Non-pigmented ciliary epithelial cell (primary cell): ENCODE measurements at places on chromosomes 7 and 10.

- no peak for DNase-seq
These were observed 21.4 kb downstream of the TSPAN13 start for GRCh38 chr7:16774986-16775385.

DNA sequence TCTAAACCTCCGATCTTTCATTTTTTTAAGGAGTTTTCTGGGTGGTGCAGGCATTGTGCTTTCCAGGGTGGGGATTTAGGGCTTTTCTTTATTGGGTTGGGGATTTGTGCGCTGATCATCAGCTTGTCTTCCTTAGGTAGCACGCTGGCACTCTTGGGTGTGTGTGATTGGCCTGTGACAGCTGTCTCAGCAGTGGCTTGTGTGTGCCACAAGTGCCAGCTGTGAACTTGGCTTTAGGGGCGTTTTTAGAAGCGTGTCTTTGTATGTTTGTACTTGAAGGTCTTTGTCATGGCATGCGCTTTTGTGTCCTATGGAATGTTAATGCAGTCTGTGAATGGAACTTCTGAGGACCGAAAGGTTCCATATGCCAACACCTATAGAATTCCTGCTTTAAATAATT, 788 bp downstream of the AKAP9 start:
- DNase-seq: no peak

DNA sequence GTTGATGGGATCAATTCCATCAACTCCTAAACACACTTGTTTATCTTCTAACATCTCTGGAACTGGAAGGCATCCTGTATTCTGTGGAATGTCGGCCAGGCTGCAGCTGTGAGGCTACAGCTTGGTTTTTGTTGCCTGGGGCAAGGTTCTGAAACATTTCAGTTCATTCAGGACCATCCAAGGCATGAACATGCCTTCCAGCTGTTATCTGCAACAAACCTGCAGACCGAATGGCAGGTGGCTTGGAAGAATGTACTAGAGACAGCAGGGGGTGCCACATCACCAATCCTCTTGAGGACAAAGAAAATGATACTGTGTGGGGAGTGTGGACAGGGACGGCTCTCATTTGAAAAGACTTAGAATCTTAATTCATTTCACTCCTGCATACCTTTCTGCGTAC, 12.4 kb downstream of the PAPOLB start:
- no peak for DNase-seq

- DNase-seq: no peak
These were observed 540.0 kb downstream of the ETV1 start for GRCh38 chr7:13449460-13449859.

DNA sequence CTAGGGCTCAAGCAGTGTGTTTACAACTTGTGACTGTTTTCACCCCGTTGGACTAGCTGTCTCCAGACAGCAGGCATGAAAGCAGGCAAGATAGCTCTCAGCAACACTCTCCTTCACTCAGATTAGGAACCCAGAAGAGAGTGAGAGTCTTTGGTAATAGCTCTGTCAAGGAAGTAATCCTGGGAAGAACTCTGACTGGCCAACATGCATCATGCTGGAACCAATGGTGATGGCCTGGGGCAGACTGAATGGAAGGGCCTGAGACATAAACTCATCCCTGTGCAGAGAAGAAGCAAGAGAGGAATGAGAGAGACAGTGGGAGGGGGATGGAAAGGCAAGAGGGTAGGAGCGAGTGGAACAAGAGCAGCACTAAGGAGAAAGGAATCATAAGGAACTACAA, 48.9 kb downstream of the AKR1D1 start:
- DNase-seq: no peak

DNA sequence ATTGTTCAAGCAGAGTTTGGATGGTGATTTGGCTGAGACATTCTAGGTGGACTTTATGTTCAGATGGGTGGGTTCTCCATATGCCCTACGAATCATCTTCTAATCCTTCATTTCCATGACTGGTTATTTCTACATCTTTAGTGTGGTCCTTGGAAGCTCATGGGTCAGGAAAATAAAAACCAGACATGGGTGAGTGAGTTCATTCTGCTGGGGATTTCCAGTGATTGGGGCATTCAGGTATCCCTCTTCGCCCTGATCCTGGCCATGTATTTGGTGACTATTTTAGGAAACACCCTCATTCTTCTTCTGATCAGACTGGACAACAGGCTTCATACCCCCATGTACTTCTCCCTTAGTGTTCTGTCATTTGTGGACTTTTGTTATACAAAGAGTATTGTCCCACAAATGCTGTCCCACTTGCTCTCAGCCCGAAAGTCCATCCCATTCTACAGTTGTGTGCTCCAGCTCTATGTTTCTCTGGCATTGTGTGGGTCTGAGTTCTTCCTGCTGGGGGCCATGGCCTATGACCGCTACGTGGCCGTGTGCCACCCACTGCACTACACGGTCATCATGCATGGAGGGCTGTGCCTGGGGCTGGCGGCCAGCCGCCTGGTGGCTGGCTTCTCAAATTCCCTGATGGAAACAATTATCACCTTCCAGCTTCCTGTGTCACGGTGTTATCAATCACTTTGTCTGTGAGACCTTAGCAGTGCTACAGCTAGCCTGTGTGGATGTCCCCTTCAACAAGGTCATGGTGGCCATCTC, 19.2 kb upstream of the OR6B1 start:
- no peak for DNase-seq

DNA sequence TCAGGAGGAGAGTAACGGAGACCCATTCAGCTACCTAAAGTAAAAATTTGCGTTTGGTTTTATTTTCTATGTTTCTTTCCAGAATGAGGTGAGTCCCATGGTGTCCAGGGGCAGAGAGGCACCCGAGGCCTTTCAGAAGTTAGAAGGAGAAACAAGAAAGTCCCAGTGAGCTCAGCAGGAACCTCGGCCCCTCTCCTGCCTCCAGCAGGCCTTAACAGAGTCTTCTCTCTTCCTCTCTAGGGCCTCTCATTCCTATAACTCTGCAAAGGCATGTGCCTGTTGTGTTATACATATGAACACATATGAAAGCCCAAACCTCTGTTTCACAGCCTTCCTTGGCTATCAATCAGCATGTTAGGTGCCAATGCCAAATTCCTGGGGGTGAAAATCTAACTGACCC, 20.8 kb upstream of the IKZF1 start:
- no peak for DNase-seq

GRCh38 chr7:28497009-28497408, 84.7 kb downstream of the CREB5 start:
- DNase-seq: no peak

GRCh38 chr10:9828110-9828509, 1189.6 kb upstream of the CELF2 start:
- DNase-seq: no peak

GRCh38 chr7:119026391-119026790, 801.9 kb downstream of the ANKRD7 start:
- DNase-seq: no peak

- DNase-seq: no peak
These were observed 745 bp downstream of the SLC16A9 start for GRCh38 chr10:59708816-59709394.

- DNase-seq: no peak
These were observed 142.4 kb downstream of the TCERG1L start for GRCh38 chr10:131169146-131169545.

GRCh38 chr10:25175527-25176420, 973 bp downstream of the GPR158 start:
- no peak for DNase-seq

- DNase-seq: peak; percentile 11
These were observed 8.0 kb downstream of the COA1 start for GRCh38 chr7:43721193-43721806.

GRCh38 chr10:111077785-111078504, 1.1 kb downstream of the ADRA2A start:
- no peak for DNase-seq

DNA sequence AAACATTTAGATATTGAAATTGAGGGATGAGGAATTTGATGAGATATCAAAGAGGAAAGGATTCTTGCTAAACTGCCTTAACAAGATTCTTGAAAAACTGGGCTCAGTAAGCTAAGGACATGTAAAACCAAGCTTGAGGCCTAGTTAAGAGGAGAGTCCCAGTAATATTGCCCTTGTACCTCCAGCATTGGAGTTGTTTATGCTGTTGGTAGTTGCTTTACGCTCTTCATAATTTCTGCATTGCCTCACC, 156.1 kb upstream of the TRIM24 start:
- DNase-seq: no peak

DNA sequence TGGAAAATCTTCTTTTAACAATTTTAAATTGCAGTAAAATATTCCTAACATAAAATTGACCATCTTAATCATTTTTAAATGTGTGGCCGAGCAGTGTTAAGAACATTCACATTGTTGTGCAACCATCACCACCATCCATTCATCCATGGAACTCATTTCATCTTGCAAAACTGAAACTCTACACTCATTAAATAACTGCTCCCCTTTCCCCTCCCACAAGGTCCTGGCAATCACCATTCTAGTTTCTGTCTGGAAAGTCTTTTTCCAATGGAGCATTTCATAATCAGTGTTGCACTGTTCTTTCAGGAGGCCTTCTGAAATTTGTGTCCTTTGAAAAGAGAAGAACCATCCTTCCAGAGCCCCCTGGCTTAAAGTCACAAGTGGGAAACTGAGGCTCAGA, 233.1 kb downstream of the PLXNA4 start:
- no peak for DNase-seq

GRCh38 chr10:26799342-26799741, 61.4 kb downstream of the ABI1 start:
- no peak for DNase-seq

DNA sequence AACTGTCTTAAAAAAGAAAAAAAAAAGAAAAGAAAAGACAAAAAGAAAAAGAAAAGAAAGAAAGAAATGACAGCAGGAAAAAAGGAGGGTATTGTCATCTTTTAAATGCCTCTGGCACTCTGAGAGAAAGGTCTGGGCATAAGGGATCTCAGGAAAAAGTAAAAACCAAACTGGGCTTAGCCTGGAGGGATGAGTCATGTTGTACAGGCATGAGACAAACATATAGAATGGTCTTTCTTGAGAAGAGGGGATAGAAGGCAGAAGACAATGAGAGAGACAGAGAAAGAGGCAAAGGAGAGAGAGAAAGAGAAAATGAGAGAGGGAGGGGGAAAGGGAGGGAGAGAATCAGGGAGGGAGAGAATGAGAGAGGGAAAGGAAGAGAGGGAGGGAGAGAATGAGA, 32.3 kb upstream of the KCNMA1 start:
- no peak for DNase-seq

- no peak for DNase-seq
These were observed 6.8 kb downstream of the FAM131B start for GRCh38 chr7:143355450-143356385.

GRCh38 chr10:20041931-20042330, 225.7 kb downstream of the PLXDC2 start:
- DNase-seq: no peak

DNA sequence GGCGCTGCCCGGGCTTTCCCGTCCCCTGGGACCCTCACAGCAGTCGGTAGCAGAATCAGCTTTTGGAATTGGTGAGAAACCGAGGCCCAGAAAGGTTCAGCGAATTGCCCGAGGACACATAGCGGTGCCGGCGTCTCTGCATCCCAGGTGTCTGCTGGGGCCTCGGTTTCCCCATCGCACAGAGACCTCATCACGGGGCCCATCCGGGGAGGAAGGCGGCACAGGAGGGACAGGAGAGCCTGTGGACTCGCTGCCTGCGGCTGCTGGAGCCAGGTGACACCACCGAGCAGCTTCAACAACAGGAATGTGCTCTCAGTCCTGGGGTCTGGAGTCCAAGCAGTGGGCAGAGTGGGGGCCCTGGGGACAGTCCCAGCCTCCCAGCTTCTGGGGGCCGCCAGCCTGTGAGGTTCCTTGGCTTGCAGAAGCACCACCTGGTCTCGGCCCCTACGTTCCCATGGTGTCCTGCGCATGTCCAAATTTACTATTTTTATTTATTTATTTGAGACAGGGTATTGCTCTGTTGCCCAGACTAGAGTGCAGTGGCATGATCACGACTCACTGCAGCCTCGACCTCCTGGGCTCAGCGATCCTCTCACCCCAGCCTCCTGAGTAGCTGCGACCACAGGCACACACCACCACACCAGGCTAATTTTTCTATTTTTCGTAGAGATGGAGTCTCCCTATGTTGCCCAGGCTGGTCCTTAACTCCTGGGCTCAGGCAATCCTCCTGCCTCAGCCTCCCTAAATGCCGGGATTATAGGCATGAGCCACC, 539 bp upstream of the COX19 start:
- no peak for DNase-seq

- DNase-seq: no peak
These were observed 258.8 kb downstream of the FRMD4A start for GRCh38 chr10:14071956-14072355.

DNA sequence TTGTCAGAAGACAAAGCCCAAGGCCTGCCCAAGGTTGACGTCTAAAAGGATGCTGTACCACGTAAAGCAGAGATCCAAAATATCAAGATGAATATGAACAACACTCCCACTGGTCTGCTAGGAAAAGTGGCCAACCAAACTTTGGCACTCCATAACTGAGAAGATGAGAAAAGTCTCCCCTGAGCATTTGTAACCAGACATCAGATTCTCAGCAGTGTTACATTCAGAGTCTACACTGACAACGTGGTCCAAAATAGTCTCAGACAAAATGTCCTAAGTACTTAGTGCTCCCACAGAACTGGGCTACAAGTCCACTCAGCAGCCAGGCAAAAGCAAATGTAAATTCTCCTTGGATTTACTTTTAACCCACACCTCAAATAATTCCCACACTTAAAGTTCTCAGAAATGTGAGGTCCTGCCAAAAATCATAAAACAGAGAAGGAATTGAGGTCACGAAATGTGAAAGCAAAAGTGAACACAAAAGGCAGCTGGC, 185.1 kb upstream of the NOBOX start:
- no peak for DNase-seq

DNA sequence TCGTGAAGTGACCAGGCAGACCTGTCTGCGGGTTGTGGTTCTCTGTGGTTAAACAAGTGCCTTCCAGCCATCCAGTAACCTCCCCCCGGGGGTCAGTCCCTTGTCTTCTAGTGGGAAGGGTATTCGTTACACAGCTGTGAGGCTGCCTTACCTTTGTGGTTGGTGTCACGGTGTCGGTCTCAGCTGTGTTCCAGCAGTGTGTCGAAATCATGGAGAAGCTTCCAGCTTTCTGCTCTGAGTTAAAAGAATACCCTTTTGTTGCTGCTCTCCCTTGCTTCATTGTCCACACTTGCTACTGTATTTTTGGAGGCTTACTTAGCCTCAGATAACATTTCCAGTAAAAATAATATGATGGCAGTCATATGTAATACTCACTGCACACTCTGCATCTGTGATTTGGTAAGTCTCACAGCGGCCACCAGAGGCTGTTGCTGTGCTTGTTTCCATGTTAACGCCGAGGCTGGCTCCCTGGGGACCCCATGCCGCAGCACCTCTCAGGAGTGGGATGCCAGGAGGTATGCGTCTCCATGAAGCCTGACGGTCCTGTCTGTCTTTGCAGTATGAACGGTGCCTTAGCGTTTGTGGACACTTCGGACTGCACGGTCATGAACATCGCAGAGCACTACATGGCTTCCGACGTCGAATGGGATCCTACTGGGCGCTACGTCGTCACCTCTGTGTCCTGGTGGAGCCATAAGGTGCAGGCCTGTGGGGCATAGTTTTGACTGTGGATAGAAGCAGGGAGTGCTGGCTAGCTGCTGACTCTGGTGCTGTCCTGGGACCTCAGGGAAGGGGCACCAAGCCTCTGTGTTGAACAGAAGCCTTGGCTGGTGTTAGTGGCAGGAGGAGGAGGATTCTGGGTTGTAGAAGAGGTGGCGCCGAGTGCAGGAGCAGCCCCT, 20.5 kb downstream of the EIF3B start:
- no peak for DNase-seq
